ENCODE measurements at places on chromosomes 2 and 18.

GRCh38 chr2:98556344-98557033, 51.8 kb downstream of the COA5 start:
- DNase-seq, result peak; percentile 72

DNA sequence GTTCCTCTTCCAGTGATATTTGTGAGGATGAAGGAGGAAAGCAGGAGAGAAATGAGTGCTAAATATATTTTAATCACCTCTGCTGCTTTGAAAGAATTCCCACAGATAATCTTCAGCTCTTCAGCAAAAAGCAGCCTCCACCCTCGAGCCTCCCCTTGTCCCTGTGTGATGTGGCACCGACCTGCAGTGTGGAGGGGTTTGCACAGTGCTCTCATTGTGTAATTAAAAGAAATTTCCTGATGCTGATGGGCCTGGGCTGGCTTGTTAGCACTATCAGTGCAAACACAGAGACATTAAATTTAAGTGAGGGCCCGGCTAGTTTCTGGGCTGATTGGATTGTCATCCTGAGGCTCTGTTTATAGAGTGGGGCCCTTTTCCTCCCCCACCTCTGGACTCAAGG, 53.4 kb downstream of the KIF5C start:
- DNase-seq, result no peak

DNA sequence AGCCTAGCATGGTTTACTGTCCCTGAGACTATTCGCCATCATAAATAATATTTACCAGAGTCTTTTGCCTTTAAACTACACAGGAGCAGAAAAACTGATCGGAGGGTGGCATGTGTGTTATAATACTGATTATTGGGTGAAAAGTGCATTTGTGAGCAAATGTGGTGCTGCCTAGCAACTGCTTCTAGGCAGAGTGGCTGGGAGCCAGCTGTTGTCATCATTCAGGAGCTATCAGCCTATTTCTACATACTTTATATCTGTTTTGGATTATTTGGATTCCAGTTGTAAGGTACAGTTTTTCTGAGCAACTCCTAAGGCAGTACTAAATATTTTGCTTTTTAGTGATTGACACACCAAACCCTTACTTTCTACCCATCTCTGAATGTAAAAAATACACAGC, 75.0 kb upstream of the MSTN start:
- DNase-seq, result no peak

GRCh38 chr18:79699653-79700052, 20.1 kb downstream of the CTDP1 start:
- DNase-seq, result no peak

DNA sequence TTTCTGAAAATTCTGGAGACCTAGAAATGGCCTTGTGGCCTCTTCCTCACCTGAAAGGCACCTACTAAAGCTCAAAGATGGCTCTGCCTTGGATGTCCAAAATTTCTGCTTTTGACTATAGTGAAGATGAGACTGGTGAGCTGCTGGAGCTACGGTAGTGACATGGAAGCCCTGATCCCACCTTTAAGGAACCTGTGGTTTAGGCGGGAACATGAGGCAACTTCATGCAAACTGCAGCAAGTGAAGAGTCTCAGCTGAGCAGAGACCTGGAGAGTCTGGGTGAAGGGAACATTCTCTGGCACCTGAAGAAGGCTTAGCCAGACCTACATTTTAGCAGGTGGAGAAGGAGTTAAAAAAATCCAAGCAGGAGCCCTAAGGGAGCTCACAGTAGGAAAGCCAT, 40.0 kb downstream of the GORASP2 start:
- no peak for DNase-seq

- DNase-seq, result no peak
Measured at GRCh38 chr2:11366326-11366741, 21.9 kb upstream of the ROCK2 start.

- DNase-seq, result no peak
Measured at GRCh38 chr2:7672685-7673071, 755.5 kb downstream of the RNF144A start.

GRCh38 chr18:78981394-78981831, 1.8 kb downstream of the SALL3 start:
- DNase-seq, result no peak

DNA sequence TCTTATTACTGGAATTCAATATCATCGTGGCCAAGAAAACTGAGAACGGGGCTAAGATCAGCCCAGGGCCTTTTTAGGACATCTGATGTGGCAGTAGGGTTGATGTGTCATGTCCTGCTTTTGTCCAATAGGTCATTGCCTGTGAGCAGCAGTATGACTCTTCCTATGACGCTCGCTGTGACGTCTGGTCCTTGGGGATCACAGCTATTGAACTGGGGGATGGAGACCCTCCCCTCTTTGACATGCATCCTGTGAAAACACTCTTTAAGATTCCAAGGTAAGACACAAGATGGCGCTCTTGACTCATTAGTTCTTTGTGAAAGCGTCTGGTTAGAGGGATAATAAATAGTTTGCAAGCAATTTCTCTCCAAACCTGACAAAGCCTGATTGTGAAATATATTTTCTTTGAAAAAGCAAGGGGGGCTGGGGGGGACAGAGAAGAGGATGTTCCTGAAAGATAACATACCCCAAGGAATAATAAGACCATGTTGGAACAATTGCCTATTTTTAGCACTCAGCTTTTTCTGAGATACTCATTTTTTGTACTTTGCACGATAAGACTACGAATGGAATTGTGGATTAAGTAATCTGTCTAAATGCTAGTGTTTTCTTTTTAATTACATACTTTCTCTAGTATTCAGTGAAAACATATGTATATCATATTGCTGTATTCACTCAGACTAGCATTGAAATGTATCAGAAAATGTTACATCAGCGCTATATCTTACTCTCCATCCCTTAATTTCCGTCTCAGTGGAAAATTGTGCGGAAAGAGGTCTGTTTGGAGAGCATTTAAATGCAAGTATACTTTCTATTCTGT, 58.1 kb downstream of the MYO3B start:
- peak; percentile 45 for DNase-seq

- DNase-seq, result no peak
Measured at GRCh38 chr18:22296304-22296703, 121.4 kb downstream of the CTAGE1 start.

Measured in GM20000 (cell line).